ENCODE measurements at places on chromosomes 16 and 17.

DNA sequence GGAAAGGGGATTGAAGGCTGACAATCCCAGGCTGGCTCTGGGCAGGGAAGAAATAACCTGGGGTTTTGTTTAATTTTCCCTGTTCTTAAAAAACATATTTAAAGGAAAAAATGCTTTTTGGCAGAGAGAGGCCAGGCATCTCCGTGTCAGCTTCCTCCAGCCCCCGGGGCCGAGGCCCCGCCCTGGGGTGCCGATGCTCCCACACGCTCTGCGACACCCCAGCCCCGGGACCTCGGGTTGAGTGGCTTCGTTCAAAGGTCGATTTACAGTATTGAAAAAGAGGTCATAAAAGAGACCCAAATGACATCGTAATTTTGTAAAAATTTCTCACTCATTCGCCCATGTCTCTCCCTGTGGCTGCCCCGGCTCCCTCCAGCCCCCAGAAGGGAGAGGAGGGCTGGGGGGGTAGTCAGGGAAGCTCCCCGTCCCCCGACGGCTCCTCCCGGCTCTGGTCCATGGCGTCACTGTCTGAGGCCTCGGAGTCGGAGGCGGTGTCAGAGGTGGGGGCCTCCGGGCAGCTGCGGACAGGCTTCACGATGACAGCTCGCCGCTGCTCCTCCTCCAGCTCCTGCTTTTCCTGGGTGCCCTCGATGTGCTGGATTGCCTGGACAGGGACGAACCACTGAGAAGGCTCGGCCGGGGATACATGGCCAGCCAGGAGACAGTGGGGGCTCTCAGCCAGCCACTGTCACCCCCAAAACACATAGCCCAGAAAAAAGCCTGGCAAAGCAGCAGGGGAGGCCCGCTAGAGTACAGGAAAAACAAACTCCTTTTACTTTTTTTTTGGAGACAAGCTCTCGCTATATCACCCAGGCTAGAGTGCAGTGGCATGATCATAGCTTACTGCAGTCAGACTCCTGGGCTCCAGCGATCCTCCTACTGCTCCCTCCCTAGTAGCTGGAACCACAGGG is 14.9 kb downstream of the TFAP4 start:
- no peak for DNase-seq

DNA sequence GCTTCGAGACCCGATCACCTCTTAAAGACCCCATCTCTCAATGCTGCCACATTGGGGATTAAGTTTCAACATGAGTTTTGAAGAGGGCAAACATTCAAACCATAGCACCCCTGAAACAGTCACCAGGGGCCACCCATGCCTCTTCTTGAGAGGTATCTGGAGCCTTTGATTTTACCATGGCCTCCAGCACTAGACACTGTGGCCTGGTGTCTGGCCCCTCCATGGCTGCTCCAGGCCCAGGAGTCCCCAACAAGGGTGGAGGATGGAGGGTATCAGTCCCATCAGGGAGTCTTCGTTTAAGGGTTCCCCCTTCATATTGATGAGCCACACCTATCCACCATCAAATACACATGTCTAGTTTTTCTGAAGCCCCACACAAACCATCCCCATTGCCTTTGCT is 66.5 kb upstream of the CDH5 start:
- DNase-seq = no peak

DNA sequence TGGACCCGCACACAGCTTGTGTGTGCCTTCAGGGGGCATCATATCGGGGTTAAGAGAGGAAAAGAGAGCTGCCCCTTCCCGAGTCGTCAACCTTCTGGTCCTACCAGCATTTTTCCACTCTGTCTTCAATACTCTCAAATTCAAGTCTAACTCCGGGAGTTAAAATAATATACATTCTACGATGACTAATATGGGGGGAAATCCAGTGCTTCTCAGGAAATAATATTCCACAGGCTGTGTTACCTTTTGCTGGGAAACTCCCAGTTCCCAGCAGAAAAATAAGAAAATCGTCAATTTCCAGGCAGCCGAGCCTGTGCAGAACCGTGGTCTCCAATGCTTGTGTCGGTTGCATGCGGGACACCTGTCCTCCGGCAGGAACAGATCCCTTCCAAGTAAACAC is 105.0 kb upstream of the FOXF1 start:
- no peak for DNase-seq

GRCh38 chr16:83994087-83994486 is 26.0 kb downstream of the NECAB2 start:
- no peak for DNase-seq

DNA sequence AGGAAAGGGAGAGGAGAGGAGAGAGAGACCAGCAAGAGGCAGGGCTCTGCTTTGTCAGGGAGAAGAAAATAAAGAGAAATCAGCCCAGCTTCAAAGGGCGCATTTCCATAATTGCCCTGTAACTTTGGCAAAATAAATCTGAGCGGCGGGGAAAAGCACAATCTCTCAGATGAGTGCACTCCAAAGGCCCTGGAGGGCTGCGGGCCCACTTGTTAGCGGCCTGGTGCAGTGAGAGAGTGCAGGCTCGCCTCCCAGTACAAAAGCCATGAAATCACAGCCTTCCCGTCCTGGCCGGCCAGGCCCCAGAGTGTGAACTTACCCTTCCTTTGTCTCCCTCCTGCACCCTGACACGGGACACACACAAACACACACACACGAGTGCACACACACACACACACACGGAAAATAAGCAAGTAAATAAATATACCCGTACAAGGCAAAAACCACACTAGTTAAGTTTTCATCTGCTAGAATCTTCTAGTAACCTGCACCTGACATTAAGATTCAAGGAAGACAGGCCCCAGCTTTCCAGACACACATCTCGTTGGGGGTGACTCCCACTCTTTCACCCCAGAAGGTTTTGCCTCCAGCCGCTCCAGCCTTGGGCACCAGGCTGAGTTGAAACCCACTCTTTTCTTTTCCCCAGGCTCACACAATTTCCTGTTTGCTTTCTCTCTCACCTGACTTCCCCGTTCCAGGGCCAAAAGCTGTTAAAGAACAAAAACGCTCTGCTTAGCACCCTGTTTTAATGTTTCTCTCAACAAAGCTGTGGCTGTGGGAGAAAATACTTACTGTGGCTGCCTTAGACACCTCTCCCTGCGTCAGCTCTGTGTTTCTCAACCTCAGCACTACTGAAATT is 8.5 kb downstream of the IRX3 start:
- no peak for DNase-seq

GRCh38 chr17:57806167-57806830 is 43.5 kb downstream of the MRPS23 start:
- DNase-seq = no peak

DNA sequence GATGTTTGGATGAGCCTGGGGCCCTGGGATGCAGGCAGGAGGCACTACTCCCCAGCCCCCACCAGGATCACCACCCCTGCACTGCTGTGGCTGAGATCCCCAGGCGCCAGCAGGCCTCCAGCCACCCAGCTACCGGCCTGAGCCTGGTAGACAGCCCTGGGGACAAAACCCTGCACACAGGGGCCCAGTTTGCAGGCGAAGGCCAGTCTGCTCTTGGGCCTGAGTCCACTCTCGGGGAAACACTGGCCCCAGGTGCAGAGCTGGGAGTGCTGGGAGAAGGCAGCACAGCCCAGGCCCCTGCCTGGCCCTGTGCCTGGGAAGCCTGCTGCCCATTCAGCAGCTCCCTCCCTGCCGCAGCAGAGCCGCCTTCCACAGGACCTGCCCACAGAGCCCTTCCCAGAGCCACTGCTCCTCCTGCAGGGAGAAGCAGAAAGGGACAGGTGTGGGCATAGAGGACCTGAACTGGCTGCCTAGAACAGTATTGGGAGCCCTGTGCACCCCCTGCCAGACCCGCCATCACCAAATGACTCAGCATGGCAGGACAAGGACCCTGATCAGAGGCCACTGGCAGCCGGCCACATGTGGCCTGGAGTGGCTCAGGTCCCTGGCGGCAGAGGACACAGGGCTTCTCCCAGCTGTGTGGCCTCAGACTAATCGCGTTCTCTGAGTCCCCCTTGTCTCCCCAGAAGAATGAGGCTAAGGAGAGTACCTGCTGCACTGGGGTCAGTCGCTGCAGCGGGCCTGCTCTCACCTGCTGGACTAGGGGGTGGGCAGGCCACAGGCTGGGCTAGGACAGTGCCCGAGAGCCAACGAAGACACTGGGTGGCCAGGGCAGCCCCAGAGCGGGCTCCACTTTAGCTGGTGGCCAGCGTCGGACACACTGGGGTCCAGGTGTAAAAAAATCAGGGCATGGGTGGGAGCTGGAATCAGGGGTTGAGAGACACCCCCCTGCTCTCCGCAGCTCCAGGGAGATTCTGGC is 10.7 kb downstream of the MSRB1 start:
- DNase-seq = no peak

GRCh38 chr17:12584727-12585126 is 81.0 kb upstream of the MYOCD start:
- no peak for DNase-seq

- no peak for DNase-seq
These were observed 26.9 kb upstream of the SPATA32 start for GRCh38 chr17:45288825-45289224.

- DNase-seq = no peak
These were observed 99.9 kb upstream of the LHX1 start for GRCh38 chr17:36837195-36837938.

DNA sequence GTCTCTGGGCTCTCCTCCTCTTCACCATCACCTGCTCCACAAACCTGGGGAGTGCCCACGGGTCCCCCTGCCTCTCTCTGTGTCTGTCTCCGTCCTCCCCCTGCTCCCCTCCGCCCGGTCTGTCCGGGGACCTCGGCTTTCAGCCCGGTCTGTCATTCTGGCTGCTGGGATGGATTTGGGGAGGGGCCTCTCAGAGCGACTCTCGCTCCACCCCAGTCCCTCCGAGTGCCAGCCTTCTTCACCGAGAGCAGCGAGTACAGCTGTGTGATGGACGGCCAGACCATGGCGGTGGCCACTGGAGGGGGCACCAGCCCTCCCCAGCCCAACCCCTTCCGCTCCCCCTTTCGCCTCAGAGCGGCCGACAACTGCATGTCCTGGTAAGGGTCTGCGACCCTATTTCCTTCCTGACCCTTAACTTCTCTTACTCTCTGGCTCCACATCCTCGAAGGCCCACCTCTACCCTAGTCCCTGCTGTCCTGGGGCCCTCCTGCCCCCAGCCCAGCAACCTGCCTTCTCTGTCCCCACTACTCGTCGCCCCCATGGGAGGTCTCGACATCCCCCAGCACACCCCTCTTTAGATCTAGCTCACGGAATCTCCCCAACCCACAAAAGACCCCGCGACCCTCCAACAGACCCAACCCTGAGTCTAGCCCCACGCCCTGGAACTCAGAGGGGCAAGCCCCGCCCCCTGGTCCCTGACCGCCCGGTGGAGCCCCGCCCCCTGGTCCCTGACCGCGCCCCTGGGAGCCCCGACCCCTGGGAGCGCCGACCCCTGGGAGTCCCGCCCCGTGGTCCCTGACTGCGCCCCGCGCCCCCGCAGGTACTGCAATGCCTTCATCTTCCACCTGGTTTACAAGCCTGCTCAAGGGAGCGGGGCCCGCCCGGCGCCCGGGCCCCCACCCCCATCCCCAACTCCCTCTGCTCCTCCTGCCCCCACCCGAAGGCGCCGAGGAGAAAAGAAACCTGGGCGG is 5.6 kb upstream of the CXCL16 start:
- no peak for DNase-seq

- no peak for DNase-seq
These were observed 744 bp downstream of the CMIP start for GRCh38 chr16:81445143-81445961.

DNA sequence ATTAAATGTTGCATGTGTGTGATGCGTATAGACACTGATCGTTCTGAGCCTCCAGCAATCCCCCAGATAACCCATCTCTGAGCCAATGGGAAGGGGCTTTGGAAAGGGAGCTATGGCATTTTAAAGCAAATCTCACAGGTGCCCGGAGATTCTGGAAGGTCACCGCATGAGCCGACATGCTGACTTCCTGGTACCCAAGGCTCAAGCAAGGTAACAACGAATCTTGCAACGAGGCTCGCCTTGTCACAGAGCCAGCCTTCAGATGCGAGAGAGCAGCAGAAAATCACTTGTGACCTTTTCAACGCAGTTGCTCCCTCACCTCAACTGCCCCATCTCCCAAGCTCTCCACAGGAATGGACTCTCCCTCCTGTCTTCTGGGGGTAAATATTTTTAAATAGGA is 154.8 kb upstream of the CDH5 start:
- DNase-seq = no peak

- DNase-seq = no peak
These were observed 47.2 kb downstream of the MARCHF10 start for GRCh38 chr17:62760945-62761267.

GRCh38 chr16:55475919-55476318 is 3.1 kb upstream of the MMP2 start:
- no peak for DNase-seq

DNA sequence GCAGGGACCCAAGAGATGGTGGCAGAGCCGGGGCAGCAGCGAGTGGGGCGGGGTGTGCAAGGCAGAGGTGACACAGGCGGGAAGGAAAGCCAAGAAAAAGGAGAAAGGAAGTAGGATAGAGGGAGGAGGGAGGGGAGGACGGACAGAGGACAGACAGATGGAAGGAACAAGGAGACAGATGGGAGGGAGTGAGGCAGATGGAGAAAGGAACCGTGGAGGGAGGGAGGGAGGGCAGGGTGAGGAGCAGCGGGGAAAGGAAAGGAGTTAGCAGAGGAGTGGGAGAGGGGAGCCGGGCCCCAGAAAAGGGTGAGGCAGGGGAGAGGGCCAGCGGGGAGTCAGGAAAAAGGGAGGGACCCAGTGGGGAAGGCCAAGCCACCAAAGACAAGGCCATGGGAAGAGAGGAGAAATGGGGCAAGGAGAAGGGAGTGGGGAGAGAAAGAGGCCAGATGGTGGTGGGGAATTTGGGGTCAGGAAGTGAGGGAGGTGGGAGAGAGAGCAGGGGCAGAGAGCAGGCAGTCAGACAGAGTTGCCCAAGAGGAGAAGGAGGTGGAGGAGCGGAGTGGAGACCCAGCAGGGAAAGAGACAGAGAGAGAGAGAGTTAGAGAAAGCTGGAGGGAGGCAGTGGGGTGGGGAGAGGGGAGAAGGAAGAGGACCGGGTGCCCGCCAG is 13.2 kb upstream of the ASGR1 start:
- no peak for DNase-seq

GRCh38 chr16:19396555-19397011 is 21.1 kb upstream of the TMC5 start:
- no peak for DNase-seq

DNA sequence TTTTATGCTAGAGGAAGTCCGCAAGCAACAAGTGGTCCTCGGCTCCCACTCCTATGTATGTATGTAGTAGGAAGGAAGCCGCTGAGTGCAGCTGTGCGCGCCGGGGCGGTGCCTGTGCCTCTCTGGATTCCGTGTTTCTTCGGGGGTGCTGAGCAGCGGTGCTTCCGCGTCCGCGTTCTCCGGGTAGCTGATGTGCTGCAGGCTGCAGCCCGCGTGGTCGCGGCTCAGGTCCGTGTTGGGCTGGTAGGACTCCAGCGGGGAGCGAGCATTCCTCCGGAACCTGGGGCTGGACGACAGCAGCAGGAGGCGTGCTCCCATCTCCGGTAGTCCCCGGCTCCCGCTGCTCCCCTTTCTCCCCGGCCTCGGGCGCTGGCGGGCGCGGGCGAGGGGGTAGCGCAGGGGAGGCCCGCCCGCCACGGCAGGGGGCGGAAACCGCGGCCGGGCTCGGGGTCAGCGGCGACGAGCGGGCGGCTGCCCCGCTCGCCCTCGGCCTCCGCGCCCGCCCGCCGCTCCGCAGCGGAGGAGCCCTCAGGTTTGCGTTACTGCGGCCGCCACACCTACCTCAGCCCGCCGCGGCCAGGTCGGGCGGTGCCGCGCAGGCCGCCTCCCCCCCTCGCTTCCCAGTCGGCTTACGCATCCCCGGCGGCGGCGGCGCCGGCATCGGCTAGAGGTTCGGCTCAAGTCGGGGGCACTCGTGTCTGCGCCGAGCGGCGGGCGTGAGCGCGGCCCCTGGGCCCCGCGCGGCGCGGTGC is 487 bp downstream of the C17orf67 start:
- DNase-seq = peak; percentile 48

Measured in stimulated activated CD4-positive, alpha-beta T cell treated with anti-CD3 and anti-CD28 coated beads, Interleukin-1b, Interleukin-23, amount 100 ng/mL, for 24 hours (primary cell).